Thymus (tissue), 14 donors: ENCODE measurements at places on chromosomes 1 and 21. TPM values are rescaled to one million over a fixed set of nuclear protein-coding genes. Genes with fewer than 3 reads are reported as not detected.

Gene LMOD1
- 0.24 TPM for total RNA-seq

Gene TNFSF4
- 3.7 TPM for total RNA-seq

Gene PLEKHN1
- 0.14 TPM for total RNA-seq

GRCh38 chr1:202069662-202070061, 53.1 kb upstream of the GPR37L1 start:
- no peaks in the 10 kb centered on the region for H3K27me3 ChIP-seq
- H3K36me3 ChIP-seq, result no peaks in the 10 kb centered on the region
- H3K27ac ChIP-seq, result no peak overlapping the region
- no peak for DNase-seq

DNA sequence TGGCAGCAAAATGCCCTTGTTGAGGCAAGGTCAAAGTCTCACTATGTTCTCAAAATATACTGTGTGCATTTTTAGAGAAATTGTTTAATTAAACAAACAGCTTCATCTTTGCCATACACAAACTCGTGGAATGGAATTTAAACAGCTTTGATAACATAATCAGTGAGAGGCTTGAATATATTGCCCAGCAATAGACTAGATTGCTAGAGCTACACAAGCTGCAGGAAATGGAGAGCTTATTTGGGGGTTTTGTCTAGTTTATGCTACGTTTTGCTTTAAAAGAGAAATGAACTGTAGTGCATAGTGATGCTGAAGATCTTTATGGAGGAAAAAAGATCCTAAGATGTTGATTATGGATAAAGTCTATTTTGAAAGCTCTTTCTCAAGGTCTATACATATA, 166.8 kb upstream of the HMCN1 start:
- H3K27me3 ChIP-seq, result no peaks in the 10 kb centered on the region
- H3K27ac ChIP-seq, result peak overlapping the region; percentile 27
- H3K4me3 ChIP-seq, result no peak overlapping the region
- DNase-seq, result no peak

DNA sequence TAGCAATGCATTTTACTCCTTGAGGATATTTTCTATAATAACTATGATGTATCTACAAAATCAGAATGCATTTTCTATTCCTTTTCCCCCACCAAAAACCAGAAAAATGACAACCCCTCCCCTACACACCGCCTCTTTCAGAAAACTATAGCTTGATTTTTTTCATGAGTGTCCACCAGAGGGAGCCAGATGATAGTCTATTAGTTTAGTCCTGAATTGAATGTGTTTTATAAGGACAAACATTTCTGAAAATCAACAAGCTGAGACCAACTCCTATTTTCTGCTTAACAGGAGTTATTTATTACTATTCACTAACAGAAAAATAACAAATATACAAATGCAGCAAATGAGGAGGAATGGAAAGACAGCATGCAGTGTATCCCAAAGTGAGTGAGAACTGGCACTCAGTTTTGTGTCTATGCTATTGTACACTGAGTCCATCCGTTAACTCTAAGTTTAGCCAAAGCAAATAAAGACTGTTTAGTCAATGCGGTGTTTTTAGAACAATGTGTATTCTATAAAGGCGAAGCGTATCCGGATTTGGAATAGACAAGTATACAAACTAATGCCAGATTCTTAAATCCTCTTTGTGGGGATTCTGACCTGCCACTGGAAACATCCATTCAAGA, 182.6 kb downstream of the VAV3 start:
- H3K36me3 ChIP-seq, result no peaks in the 10 kb centered on the region
- H3K27ac ChIP-seq, result no peak overlapping the region
- peak; percentile 82 for DNase-seq
- H3K4me1 ChIP-seq, result peaks cover 13% of the 10 kb centered on the region
- H3K4me3 ChIP-seq, result no peak overlapping the region
- H3K27me3 ChIP-seq, result no peaks in the 10 kb centered on the region

DNA sequence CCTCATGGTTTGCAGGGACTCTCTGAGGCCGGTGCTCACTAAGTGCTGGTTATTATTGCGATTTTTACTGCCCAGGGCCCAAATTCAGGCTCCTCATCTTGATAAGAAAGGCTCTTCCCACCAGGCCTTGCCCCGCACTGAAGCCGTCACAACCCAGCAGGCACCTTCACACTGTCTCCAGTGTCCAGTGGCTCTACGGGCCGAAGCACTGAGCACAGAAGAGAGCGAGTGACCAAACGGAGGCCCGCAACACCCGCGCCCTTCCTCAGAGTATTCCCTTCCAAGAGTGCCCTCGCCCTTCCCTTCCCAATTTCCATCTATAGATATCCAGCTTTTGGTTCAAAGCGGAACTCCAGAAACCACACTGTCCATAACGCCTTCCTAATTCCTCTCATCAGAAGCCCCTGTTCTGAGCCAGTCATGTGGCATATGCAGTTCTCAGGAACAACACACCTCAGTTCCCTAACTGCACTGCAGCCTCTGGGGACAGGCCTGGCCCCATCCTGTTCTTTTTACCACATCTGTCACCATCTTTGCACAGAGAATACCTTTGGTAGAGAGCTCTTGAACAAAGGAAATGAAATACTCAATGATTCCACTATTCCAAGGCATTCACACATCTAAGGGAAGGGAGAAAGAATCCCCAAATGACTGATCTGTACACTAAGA, 15.1 kb downstream of the FALEC start:
- H3K36me3 ChIP-seq, result no peaks in the 10 kb centered on the region
- H3K27ac ChIP-seq, result no peak overlapping the region
- H3K4me1 ChIP-seq, result no peaks in the 10 kb centered on the region
- H3K4me3 ChIP-seq, result no peak overlapping the region

DNA sequence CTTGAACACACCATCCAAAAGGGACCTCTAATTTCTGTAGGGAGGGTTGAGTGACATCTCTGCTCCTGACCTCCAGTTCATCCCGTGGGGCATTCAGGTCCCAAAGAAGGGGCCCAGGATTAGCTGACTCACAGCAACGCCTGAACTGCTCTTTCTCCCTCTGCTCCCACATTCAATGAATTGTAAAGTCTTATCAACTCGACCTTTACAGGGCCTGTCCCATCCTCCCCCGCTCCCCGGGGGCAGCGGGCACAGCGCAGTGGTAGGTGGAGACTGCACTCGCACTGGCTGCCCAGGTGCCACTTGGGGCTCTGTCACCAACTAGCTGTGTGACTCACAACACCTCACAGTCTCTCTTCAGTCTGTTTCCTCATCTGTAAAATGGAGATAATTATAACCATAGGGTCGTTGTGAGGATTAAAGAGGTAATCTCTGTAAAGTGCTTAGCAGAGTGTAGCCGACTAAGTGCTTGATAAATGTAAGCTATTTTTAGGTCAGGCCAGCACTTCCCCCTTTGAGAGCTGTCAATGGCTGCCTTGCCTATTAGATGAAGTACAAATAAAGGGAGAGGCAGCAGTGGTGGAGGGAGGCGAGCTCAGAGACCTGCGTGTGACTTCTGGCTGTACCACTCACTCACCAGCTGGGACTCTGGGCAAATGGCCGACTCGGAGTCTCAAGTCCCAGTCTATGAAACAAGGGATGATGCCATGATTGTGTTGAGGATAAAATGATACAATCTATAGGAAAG, 637 bp upstream of the MYBPHL start:
- no peaks in the 10 kb centered on the region for H3K27me3 ChIP-seq
- no peak for DNase-seq
- H3K4me1 ChIP-seq, result no peaks in the 10 kb centered on the region
- no peaks in the 10 kb centered on the region for H3K36me3 ChIP-seq

DNA sequence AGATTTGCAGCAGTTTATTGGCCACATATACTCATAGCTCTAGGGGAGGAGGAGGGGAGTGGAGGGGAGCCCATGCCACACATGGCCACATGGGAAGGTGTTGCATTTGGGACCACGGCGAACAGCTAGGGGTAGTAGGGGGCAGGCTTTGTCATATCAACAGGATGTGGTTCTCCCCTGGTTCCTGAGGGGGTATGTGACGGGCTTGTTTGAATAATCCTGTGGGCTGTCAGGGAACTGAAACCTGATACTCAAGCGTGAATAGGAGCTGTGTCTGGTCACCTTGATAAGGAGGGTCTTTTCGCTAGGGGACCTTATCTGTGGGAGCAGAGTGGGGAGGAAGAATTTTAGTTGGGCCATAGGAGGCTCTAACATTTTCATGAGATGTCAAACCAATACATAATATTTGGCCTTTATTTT, 264.7 kb downstream of the CTH start:
- no peaks in the 10 kb centered on the region for H3K4me1 ChIP-seq
- no peak for DNase-seq
- H3K27me3 ChIP-seq, result no peaks in the 10 kb centered on the region
- H3K4me3 ChIP-seq, result no peak overlapping the region
- no peak overlapping the region for H3K27ac ChIP-seq
- H3K36me3 ChIP-seq, result no peaks in the 10 kb centered on the region

DNA sequence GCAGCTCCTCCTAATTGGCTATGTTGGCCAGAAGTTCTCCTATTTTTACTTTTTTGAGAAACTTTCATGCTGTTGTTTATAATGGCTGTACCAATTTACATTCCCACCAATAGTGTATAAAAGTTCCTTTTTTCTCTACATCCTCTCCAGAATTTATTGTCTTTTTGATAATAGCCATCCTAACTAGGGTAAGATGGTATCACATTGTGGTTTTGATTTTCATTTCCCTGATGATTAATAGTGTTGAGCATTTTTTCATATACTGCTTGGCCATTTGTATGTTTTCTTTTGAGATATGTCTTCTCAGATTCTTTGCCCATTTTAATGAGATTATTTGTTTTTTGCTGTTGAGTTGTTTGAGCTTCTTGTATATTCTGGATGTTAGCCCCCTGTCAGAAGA, 46.8 kb downstream of the NTMT2 start:
- H3K27me3 ChIP-seq, result no peaks in the 10 kb centered on the region
- H3K4me1 ChIP-seq, result no peaks in the 10 kb centered on the region
- no peaks in the 10 kb centered on the region for H3K36me3 ChIP-seq
- no peak overlapping the region for H3K27ac ChIP-seq
- H3K4me3 ChIP-seq, result no peak overlapping the region
- DNase-seq, result no peak

DNA sequence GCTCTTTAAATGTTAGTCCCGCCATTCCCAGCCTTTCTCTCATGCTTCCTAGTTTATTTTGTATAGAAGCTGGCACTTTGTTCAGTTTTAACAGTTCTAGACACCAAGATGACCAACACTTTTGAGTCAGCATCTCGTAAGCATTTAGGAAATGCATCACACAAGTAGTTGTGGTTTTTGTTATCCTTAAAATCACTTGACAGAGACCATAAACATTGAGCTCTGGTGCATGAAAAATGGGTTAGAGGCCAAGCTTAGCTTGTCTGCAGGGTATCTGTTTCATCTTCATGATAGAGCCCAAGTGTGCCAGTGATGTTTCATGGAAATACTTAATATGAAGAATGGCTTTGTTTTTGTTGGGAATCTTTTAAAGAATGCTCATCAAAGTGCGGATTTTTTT, 159.7 kb downstream of the DISP1 start:
- no peak overlapping the region for H3K4me3 ChIP-seq
- no peak overlapping the region for H3K27ac ChIP-seq
- no peak for DNase-seq
- H3K4me1 ChIP-seq, result no peaks in the 10 kb centered on the region
